A673 (cell line): ENCODE measurements at places on chromosomes 11 and 22. TPM values are rescaled to one million over a fixed set of nuclear protein-coding genes. Genes with fewer than 3 reads are reported as not detected.

The COMMD9 gene
- 147 and 154 TPM in 2 replicates for total RNA-seq

The TESMIN gene
- 8.0 and 13.5 TPM in 2 replicates for total RNA-seq

The SPDYC gene
- total RNA-seq: not detected in 2 replicates

- H3K27ac ChIP-seq: no peak overlapping the region
- no peaks in the 10 kb centered on the region for H3K36me3 ChIP-seq
- H3K27me3 ChIP-seq: no peaks in the 10 kb centered on the region
- H3K4me3 ChIP-seq: no peak overlapping the region
These were observed 20.4 kb upstream of the MYEOV start for GRCh38 chr11:69273571-69273970.

DNA sequence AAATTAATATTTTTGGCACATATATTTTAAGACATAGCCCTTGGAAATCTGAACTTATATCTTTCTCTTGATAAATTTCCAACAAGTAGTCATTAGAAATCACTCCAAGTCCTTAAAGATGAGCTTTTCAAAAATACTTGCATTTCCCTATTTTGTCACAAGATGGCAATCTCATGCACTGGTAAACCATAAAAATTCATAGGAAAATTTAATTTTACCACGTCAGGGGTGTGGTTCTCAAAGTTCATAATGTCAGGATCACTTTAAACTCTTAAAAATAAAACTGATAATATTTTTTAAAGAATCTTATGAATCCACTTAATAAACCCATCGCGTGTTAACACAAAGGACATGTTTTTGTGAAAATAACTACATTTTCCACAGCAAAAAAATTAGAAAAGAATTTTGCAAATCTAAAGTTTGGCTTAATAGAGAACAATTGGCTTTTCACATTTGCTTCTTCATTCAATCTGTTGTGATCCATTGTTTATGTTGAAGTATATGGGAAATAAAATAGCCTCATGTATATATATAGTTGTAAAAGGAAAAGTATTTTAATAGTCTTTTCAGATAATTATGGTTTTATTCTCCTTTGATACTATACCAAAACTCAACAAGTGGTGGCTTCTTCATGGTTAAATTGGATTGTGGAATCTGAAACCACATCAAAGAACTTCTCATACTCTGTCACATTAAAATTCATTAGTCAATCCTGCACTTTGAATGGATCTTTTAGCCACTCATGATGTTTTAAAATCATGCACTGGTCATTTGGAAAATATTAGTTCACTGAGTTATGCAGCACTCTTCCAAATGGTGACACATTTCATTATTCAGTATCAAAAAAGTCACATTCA, 169.1 kb downstream of the CADM1 start:
- peaks cover 6% of the 10 kb centered on the region for H3K27me3 ChIP-seq
- H3K36me3 ChIP-seq: no peaks in the 10 kb centered on the region
- H3K4me3 ChIP-seq: no peak overlapping the region
- no peak overlapping the region for H3K27ac ChIP-seq
